ENCODE measurements at places on chromosomes 11 and 22.

- DNase-seq: no peak
These were observed 40.2 kb downstream of the RPL27A start for GRCh38 chr11:8722809-8723208.

DNA sequence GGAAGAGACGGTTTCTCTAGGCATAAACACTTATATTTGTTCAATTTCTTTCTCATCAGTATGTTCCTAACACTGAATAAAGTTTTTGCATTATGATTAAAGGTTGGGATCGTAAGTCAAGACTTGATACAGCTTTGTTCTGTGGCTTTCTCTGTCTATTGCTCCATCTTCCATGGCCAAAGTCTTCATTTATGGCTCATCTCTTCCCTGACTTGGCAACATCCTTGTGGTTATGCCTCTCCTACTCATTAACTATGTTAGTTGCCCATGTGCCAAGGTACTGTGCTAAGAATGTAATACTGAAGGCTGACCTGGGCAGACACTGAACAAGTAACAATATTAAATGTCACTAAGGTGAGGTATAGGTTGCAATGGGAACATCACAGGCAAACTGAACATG is 1.6 kb upstream of the ACCSL start:
- no peak for DNase-seq

DNA sequence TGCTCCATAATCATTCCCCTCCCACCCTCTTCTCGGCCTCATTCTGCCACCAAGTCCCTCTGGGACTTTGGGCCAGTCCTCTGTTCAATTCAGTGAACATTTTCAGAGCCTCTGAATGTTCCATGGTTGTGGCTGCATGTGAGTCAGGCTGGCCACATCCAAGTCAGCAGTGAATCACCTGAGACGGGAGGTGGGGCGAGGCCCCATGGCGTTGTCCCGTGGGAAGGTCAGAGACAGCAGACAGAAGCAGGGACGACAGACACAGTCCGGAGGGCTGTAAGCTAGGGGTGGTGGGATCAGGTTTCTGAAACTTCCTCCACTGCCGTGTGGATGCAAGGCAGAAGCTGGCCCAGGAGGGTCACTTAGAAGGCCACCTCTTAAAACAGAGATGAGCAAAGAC is 324.8 kb downstream of the MN1 start:
- no peak for DNase-seq

- no peak for DNase-seq
These were observed 153.0 kb upstream of the LRRC4C start for GRCh38 chr11:41612415-41612814.

- peak; percentile 29 for DNase-seq
These were observed 70.7 kb upstream of the E2F8 start for GRCh38 chr11:19311308-19312030.

DNA sequence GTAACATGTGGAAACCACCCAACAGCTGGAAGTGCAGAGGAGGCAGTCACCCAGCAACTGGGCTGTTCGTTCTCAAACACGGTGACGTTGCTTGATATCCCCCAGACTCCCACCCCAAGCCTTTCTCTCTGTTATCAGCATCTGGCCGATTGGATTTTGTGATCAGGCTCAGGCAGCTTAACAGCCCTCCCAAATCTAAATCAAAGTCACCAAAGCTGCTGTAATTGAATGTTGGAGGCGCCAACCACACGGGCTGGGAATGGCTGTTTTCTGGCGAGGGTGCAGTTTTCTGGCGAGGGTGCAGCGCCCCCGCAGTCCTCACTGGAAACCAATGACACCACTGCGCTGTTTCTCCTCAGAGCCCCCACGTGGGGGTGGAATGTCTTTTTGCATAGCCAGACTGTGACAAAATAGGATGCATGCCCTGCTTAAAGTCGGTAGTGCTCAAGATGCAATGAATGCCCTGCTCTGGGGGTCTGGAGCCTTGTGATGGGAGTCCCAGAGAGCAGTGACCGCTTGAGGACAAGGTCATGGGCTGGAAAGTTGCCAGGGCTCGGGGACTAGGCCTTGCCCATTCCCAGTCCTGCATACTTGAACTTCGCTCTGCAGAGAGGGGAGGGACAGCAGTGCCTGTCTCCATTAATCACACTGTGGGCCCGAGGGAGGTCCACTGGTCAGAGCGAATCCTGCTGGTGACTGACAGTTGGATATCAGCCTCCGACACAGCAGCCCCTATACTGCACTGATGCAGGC is 105.3 kb downstream of the MORC2 start:
- peak; percentile 6 for DNase-seq

DNA sequence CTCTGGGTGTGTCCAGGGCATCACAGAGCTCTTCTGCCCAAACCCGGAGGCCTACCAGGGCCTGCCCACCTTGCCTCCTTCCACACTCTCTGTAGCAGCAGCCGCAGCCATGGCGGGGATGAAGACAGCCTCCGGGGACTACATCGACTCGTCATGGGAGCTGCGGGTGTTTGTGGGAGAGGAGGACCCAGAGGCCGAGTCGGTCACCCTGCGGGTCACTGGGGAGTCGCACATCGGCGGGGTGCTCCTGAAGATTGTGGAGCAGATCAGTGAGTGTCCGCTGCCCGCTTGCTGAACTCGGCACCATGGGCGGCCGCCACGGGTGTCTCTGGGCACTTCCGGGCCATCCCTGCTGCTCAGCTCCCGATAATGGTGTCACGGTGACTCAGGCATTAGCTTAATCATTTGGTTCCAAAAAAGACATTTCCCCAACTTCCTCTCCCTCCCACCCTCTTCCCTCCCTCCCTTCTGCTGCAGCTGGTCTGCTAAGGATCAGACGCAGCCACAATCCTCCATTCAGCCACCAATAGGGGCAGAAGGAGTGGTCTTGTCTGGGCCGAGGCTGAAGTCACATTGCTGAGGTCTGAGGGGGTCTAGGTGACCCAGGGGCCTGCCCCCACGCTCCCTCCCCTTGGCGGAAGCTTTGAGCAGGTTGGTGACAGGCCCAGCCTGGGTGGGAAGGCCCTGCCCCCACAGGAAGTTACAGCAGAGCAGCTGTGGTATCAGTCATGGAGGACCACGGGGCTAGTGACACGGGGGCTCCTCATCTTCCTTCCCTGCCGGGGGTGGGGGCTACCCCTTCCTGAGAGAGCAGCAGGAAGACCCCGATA is 950 bp downstream of the FERMT3 start:
- DNase-seq: no peak

DNA sequence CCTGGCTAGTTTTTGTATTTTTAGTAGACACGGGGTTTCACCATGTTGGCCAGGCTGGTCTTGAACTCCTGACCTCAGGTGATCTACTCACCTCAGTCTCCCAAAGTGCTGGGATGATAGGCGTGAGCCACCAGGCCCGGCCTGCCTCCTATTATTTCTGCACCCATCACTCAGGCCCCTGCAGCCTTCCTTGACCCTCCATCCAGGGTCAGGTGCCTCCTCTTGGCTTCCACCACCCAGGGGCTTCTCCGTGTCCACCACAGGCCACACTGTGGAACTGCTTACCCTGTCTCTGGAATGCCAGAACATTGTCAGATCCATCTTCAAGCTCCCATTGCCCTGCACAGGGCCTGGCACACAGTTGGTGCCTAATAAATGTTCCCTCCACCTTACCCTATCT is 75.4 kb upstream of the RTL6 start:
- no peak for DNase-seq

- peak; percentile 43 for DNase-seq
These were observed 737.2 kb downstream of the LRRC4C start for GRCh38 chr11:40722179-40722795.

DNA sequence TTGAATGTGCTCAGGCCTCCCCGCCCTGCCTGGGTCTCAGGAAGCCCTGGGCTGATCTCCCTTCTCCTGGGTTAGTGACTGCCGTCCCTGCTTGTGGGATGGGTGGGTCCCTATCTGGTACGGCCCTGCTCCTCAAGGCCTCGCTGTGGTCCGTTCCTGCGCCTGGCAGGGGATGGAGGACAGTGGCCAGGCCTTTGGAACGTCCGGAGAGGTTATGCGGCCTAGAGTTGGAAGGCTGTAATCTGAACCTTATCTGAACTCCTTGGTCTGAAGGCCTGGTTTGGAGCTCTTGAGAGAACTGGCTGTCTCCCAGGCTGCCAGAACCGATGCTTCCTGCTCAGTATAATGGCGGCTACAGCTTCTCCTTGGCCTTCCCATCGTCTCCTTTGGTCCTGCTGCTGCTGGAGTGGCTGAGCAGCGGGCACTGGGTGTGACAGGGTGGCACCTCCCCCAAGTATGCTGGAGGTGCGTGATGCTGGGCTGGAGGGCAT is 72.8 kb downstream of the FLI1 start:
- DNase-seq: no peak

DNA sequence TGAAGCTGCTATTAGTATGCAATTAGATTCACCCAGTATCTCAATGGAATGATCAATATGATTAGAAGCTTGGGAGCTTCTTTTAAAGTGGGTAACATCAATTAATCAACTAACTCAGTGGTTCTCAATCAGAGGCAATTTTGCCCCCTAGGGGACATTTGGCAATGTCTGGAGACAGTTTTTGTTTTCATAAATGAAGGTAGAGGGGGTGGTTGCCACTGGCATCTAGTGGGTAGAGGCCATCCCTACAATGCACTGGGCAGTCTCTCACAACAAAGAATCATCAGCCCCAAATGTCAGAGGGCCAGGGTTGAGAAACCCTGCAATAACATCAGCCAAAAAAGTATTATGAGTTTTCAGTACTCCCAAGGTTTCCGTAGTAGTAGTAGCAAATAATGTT is 5.9 kb upstream of the AMOTL1 start:
- DNase-seq: no peak

- DNase-seq: no peak
These were observed 12.7 kb downstream of the LINC01488 start for GRCh38 chr11:69493931-69494821.

DNA sequence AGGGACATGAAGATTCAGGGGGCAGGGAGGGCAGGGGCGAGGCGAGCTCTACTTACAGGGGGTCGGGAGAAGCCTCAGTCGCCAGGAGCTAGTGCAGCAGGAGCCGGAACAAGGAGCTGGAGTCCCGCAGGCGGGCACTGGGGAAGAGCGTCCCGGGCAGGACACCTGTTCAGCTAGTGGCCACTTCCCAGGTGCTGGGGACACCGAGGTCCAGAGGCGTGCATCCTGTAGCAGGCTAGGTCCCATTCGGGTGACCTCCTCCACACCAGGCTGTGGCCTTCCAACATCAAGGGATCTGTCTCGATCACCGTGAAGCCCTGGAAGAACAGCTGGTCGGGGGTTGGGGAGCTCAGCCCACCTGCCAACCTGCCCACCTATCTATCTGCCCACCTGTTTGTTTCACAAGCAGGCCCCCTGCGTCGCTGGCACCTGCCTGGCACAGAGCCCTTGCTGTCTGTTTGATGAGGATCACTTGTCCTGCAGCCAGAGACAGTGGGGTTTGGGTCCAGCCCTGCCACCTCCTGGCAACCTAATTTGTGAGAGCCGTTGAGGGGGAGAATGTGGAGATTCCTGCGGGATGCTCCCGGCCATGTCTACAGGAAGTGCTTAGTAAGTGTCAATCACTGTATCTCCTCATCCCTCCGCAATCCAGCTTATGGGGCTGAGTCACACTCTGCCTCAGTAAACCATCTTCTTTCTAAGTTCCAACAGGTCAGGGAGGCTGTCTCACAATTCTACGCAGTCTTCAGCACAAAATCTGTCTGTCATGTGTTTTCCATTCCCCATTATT is 940.9 kb downstream of the BRD1 start:
- DNase-seq: no peak

GRCh38 chr22:33028234-33028633 is 29.9 kb downstream of the SYN3 start:
- DNase-seq: no peak

DNA sequence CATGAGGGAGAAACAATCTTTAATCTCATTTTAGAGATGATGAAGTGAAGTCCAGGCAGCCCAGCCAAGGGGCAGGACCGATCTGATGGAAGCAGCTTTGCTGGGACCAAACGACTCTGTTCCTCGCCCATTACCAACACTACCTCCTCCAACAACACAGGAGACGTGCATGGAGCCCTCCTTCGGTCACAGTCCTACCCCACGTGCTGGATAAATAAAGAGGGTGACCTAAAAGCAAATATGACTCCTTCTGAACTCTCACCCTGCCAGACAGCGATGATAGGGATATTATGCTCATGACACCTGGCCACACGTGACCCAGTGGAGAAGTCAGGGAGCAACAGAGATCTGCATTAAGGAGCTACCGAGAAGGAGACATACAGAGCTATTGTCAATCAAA is 26.0 kb downstream of the SCGB1A1 start:
- no peak for DNase-seq

GRCh38 chr22:23225724-23226496 is 45.6 kb downstream of the BCR start:
- DNase-seq: no peak

DNA sequence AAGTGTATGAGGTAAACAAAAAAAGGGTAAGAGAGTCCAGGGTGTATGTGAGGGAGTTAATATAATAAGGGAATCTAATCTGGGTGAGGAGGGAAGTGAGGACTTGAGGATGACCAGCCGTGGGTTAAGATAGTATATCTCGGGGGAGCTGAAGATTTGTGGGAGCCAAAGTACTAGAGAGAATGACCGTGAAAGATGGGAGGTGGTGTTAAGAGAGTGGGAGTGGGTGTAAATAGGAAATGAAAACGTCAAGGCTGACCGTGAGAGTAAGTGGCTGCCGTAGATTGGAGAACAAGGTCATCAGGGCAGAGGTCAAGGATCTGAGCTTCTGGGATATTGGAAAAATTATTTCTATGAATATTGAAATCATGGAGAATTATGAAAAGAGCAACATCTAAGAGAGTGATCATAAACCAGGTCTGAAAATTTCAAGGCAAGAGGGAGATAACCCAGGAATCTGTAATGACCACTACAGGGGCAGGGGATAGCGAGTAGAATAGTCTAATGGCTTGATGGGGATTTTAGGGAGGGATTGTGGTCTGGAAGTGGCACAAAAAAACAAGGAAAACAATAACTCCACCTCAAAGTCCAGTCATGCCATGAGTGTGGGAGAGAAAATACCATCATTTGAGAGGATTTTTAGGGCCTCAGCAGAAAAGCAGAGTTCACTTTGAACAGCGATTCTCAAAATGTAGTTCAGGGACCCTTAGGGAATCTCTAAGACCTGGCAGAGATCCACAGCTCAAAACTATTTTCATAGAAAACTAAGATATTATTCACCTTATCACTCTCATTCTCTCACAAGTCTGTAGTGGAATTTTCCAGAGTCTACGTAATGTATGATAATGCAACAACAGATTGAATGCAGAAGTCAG is 72.0 kb downstream of the PRR5L start:
- no peak for DNase-seq
